Mucosa of descending colon (tissue), 3 donors: ENCODE measurements at places on chromosomes 4 and X. TPM values are rescaled to one million over a fixed set of nuclear protein-coding genes. Genes with fewer than 3 reads are reported as not detected.

DNA sequence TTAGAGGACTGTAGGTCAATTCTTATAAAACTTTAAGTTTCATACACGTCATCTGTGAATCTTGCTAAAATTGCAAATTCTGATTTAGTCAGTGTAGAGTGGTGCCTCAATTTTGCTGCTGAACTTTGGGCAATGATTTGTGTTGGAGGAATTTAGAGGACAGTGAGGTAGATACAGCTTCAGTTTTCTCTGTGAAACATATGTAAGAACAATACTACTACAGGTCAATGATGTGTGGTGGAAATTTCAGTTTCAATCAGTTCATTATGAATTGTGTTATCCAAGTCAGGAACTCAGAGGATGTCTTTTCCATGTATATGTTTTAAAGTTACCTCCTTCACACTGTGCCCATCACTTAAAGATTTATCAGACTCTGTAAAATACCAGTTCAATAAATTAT lies 1597.8 kb upstream of the PCDH10 start:
- no peak for DNase-seq

- peak; percentile 53 for DNase-seq
Observed at GRCh38 chr4:152045807-152046571, 285.2 kb upstream of the GATB start.

Gene NCAPG
- total RNA-seq, result 3.0 TPM

DNA sequence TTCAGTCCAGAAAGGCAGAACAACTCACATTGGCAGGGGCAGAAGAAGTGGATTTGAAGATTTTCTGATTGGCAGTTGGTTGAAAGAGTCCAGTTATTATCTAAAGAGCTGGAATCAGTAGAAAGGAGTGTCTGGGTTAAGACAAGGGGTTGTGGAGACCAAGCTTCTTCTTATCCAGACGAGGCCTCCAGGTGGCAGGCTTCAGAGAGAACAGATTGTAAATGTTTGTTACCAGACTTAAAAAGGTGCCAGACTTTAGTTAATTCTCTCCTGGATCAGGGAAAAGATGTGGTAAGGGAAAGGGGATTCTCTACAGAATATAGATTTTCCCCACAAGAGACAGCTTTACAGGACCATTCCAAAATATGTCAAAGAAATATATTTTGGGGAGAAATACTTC lies 36.7 kb upstream of the TLR3 start:
- no peak for DNase-seq

Gene FHL1
- 36.8 TPM for total RNA-seq

DNA sequence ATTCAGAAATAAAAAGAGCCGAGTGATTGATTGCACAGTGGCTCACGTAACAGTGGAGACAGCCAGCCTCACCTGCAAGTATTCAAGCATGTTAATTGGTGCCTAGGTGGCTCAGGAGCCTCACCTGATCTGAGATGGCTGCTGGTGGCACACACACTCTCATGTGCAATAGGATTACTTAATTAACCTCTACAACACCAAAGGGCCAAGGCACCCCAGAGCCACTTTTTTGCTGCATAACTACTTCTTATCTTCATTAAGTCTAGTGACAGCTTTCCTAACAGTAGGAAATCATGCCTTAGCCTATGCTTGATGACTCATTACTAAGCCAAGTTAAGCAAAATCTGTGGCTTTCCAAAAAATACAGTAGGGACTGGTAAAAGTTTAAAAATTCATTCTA lies 117.3 kb upstream of the NOCT start:
- no peak for DNase-seq

Gene LIMCH1
- 15.7 TPM for total RNA-seq

Gene PPEF2
- total RNA-seq, result 0.13 TPM
